ENCODE measurements at places on chromosomes 13 and 19.

- DNase-seq = peak; percentile 49
These were observed 90.5 kb upstream of the SLC15A1 start for GRCh38 chr13:98842858-98843481.

DNA sequence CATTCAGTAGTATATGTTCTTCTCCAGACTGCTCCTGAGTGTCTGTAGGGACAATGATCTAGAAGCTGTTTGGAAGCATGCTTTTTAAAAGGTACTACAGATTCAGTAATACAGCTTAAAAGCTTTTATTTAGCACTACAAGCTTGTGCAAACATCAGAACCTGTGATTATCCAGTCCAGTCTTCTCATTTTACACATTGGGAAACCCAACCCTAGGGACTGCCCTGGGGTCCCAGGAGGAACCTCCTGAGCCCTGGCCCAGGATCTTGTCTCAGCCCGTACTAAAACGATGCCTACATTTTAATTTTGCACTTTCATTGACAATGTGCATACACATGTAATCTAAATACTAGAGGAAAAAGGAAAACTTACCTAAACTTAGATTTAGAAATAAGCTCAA, 12.5 kb downstream of the DOCK9 start:
- no peak for DNase-seq

DNA sequence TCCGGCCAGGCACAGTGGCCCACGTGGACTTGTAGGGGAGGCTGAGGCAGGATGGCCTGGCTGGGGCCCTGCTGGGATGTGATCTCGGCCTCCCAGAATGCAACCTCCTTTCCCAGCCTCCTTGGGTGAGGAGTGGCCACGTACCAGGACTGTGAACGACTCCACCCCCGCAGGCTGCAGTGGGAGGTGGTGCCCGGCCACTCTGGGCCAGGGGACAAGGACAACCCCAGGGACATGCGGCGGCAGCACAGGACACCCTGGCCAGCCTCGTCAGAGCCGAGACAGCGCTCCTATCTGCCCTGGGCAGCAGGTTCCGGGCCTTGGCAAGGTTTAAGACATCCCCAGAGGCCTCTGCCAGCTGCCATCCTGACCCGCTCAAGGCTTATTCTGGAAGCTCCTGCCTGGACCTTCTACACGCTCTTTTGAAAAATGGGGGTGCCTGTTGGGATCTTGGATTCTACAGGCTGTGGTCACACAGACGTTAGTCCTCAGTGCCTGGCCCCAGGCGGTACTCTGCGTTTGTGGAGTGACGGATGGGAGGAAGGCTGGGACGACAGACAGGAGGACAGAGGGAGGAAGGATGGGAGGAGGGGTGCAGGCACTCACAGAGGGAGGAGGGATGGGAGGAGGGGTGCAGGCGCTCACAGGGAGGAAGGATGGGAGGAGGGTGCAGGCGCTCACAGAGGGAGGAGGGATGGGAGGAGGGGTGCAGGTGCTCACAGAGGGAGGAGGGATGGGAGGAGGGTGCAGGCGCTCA, 19.9 kb upstream of the CACTIN start:
- no peak for DNase-seq

DNA sequence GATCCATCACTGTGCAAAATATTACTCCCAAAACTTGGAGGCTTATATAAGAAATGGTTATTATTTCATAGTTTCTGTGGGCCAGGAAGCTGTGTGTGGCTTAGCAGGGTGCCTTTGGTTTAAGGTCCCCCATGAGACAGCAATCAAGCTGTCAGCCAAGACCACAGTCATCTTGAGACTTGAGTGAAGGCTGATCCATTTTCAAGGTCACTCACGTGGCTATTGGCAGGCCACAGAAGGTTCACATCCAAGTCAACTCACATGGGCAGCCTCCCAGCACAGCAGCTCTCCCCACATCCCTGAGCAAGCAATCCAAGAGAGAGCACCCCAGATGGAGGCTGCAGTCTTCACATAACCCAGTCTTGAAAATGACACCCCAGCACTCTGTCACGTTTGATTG, 537.4 kb downstream of the MYO16 start:
- no peak for DNase-seq

- no peak for DNase-seq
These were observed 77.4 kb upstream of the RNF113B start for GRCh38 chr13:98254513-98254912.

GRCh38 chr13:77377016-77377415, 50.1 kb upstream of the MYCBP2 start:
- DNase-seq = no peak

DNA sequence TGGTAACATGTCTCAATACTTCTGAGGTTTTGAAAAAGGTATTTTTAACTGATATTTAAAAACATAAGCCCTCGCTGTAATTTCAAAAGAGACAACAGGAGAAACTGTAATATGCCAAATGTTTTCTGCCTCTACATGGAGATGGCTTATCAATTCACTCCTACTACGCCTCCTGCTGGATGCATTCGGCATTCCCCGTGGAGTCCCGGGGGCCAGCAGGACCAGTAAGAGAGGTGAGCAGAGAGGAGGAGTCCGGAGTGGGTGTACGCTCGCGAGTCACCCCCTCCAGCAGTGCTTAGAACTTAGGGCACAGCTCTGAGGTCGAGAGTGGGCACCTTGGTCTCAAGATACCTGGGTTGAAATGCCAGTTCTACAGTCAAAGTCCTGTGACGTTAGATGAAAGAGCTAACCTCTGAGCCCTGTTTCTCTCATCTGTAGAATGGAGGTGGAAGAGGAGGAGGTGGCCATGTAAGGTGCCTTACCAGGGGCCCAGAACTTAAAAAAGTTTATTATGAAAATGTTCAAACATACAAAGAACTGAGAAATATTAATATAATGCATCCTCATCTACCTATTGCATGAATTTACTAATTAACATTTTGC, 110.2 kb downstream of the STK24 start:
- DNase-seq = no peak

GRCh38 chr13:21723807-21724505, 53.1 kb downstream of the FGF9 start:
- no peak for DNase-seq

DNA sequence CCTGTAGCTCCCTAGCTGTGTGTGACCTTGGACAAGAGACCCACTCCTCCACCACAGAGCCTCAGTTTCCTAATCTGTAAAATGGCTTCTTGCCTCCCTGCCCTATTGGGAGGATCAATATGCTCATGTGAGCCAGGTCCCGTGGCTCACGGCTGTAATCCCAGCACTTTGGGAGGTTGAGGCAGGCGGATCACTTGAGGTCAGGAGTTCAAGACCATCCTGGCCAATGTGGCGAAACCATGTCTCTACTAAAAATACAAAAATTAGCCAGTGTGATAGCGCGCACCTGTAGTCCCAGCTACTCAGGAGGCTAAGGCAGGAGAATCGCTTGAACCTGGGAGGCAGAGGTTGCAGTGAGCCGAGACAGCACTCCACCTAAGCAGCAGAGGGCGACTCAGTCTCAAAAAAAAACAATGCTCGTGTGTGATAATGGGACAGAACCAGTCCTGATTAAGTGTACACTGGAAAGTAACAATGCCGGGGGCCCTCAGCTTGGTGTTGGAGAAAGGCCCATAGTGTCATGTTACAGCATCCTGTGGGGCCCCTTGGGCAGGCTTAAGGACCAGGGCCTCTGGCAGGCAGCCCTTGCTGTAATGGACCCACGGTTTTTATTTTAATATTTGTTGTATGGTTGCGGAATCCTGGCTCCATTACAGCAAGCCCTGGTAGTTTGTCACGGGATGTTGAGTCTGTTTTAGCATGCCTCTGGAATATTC, 6.8 kb downstream of the RPS11 start:
- peak; percentile 65 for DNase-seq

DNA sequence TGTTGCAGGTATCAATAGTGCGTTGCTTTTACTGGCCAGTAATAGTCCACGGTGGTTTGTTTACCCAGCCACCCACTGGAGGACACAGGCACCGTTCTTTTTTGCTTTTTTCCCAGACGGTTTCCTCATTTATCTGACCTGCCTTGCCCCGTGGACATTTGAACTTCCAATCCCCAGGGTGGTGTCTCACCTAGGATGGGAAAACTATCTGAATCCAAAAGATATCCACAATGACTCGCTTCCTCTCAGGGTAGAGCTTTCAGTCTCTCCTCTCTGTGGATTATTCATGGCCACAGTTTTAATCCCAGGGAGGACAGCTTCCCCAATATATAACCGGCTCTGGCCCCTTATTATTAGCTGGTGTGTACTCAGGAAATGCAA, 170.8 kb downstream of the FOXO1 start:
- DNase-seq = no peak

GRCh38 chr19:1259206-1259875, 9.8 kb upstream of the CIRBP start:
- DNase-seq = peak; percentile 84

GRCh38 chr19:10855879-10856522, 7.8 kb downstream of the C19orf38 start:
- no peak for DNase-seq

DNA sequence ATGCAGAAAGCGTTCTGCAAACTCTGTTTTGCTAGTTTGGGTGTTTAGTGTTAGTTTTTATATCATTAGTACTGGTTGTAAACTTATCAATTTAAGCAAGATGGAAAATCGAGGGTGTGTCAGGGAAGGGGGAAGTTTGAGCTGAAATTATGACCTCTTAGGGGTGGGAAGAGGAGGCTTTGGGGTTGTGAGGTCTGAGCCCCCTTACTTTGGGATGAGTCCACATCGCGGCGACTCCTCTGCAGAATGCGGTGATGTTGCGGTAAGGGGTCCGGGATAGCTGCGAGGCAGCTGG, 743 bp upstream of the NDUFS7 start:
- DNase-seq = no peak

GRCh38 chr19:13734751-13735150, 29.6 kb upstream of the MRI1 start:
- DNase-seq = no peak

- DNase-seq = no peak
These were observed 229.4 kb downstream of the FGF14 start for GRCh38 chr13:102172406-102172805.

- no peak for DNase-seq
These were observed 480.5 kb upstream of the SLITRK1 start for GRCh38 chr13:84362777-84363176.

- no peak for DNase-seq
These were observed 639.0 kb upstream of the KLF12 start for GRCh38 chr13:74773248-74773647.

- no peak for DNase-seq
These were observed 55.9 kb downstream of the ZNF431 start for GRCh38 chr19:21197590-21198295.

GRCh38 chr19:31351056-31351854, 2.0 kb upstream of the TSHZ3 start:
- no peak for DNase-seq

DNA sequence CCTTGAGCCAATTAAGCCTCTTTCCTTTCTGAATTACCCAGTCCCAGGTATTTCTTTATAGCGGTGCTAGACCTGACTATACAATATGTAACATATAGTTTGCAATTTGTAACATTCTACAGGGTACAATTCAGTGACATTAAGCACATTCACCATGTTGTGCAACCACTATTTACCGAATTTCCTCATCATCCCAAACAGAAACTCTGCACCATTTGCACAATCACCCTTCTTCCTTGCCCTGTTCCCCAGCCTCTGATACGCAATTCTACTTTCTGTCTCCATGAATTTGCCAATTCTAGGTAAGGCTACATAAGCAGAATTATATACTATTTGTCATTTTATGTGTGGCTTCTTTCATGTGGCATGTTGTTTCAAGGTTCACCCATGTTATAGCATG, 13.7 kb upstream of the SIGLEC10 start:
- DNase-seq = no peak

DNA sequence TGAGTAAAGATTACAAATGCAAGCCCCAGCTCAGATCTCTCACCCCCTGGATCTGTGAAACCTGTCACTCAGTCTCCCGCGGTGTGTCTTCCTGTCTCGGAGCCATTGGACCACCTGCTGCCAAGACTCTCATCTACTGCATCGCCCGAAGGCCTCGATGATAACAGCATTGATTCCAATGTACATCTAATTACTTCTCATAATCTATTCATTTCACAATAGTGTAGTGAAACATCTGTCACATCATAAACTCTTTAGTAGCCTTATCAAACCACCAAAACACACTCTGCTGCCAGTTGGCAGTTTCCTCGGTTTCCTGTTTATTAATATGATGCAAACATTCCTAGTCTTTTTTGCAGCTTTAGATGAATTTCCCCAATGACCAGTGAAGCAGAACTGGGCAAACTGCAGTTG, 220.3 kb downstream of the POU4F1 start:
- DNase-seq = no peak

DNA sequence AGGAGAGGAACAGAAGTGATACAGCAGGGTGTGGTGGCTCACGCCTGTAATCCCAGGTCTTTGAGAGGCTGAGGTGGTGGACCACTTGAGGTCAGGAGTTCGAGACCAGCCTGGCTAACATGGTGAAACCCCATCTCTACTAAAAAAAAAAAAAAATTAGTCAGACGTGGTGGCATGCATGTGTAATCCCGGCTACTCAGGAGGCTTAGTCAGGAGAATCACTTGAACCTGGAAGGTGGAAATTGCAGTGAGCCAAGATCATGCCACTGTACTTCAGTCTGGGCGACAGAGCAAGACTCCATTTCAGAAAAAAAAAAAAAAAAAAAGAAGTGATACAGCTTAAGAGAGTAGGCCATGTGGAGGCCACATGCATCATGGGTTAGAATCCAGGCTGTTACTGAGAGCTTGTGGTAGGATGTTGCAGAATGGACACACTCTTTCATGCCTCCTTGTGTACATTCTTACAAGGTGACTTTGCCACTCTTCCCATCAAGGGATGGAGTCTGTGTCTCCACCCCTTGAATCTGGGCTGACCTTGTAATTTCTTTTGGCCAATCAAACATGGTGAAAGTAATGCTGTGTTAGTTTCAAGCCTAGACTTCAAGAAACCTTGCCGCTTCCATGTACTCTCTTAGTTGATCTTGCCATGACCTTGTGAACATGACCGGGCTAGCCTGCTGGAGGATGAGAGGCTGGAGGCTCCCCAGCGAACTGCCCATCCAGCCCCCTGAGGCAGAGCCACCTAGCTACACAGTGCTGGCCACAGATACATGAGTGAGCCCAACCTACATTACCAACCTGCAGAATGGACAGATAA, 12.3 kb downstream of the FAM187B start:
- peak; percentile 22 for DNase-seq

GRCh38 chr13:84659359-84659661, 777.0 kb upstream of the SLITRK1 start:
- no peak for DNase-seq

GRCh38 chr13:112370311-112370710, 5.8 kb upstream of the SPACA7 start:
- DNase-seq = no peak

GRCh38 chr19:53945998-53946397, 16.7 kb upstream of the CACNG8 start:
- DNase-seq = no peak

DNA sequence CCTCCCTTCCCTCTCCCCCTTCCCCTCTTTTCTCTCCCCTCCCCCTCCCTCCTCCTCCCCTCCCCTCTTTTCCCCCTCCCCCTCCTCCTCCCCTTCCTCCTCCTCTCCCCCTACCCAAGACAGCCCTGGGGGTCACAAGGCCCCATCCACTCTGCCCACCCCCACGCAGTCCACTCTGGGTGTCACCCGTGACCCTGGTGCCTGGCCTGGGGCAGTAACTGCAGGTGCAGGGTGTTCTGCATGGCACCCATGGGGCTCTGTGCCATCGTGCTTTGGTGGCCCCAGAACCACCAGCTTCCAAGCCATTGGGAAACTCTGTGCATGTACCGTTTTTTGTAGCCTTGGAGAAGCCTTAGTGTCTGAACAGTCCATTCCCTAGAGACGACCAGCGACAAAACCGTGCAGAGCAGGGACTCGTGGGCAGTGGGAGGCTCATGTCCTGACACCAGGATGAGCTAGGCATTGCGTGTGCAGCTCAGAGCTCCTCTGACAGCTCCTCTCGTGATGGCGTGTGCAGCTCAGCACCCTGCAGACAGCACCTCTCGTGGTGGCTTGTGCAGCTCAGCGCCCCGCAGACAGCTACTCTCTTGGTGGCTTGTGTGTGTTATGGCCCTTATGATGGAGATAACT, 43.7 kb upstream of the F7 start:
- no peak for DNase-seq
